ENCODE measurements at places on chromosomes 11 and 22.

DNA sequence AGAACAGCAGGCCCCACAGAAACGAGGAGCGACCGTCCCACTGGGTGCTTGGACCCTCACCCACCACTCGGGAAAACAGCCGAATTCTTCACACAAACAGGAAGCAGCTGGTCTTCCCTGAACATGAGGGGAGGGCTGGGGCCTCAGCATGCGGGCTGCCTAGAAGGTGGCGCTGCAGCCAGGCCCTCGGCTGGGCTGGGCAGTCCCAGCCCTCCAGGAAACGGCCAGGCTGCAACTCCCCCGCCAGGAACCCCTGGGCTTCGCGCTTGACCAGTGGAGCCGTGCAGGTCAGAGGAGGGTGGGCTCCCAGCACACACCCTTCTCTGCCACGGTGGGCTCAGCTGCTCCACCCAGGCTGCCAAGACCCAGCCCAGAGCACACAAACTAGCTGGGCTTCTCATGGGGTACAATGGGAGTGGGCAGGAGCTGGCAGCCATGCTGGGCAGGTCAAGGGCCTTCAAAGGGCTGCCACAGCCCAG is 29.6 kb downstream of the IGF2 start:
- no peak for DNase-seq

GRCh38 chr22:32836280-32837123 is 35.0 kb downstream of the TIMP3 start:
- DNase-seq = no peak

GRCh38 chr11:18132341-18132740 is at the start of gene MRGPRX3:
Gene MRGPRX3 (plus strand): TSS chr11:18132571. CDS start chr11:18137203, 4,632 bp downstream.
- no peak for DNase-seq

GRCh38 chr11:61752117-61752924 is at the start of gene MYRF:
Gene MYRF (plus strand): TSS chr11:61752636. CDS start chr11:61752745, 109 bp downstream.
- peak; percentile 52 for DNase-seq
